ENCODE measurements at places on chromosomes 4 and X.
A peak's percentile ranks its signal among the peaks of the same experiment; 100 is the strongest.

DNA sequence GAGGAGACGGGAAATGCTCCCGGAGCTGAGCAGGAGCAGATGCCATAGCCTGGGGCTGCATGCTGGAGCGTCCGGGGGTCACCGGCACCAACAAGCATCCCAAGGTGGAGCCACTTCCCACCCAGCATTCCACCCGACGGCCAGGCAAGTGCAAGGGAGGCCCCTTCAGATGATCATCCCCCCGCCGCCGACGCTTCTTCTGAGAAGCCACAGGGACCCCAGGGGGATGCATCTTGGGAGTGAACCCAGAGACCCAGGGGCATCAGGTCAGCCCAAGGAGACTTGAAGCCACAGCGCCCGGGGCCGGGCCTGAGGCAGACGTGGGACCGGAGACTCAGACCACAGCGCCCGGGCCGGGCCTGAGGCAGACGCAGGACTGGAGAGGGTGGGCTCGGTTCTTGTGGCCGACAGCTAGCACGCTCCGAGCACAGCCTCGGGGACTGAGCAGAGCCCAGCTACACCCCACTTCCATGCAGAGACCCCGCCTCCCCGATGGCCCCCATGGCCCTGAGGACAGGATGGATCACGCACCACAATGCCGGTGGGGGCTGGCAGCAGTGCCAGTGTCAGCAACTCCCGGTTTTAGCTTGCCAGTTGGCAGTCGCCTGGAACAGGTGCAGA lies 33.0 kb upstream of the CPLX1 start:
- no peak for DNase-seq

DNA sequence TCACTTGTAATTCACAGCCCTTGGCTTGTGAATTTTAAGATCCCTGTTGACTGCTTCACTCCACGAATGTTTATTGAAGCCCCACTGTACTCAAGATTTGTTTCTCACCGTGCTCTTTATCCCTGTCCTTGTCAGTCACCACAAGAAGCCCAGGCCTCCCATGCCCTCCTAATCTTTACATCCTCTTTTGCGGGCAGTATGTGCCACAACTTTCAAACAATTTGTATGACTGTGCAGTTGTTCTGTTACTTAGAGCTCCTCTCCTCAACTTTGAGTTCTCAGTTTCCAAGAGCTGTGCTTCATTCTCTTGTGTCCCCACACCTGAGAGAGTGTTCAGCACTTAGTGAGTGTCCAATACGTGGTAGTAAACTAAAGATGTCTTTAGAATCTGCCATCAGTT lies 467.7 kb downstream of the NKX6-1 start:
- no peak for DNase-seq

GRCh38 chr4:98568941-98569663 lies 89.3 kb downstream of the TSPAN5 start:
- no peak for DNase-seq

DNA sequence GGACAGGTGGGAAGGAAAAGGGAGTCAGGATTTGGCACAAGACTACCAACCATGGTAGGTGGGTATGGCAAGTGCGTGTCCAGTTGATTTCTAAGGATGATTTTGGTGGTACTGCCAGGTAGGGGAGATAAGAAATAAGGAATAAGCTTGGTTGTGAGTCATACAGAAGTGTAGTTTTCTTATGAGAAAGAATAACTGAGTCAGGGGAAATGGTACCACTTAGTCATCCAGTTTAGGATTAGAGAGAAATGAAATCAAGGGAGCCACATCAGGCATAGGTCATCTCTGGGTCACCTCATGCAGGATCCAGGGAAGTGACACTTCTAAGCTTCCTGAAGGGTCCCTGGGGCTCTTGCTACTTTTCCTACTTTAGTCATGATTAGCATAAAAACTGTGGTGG lies 107.1 kb upstream of the C1GALT1C1 start:
- DNase-seq = no peak

- DNase-seq = no peak
These were observed 686.0 kb downstream of the ADGRL3 start for GRCh38 chr4:61886131-61886530.

GRCh38 chr4:147955827-147956558 lies 224.1 kb downstream of the ARHGAP10 start:
- DNase-seq = no peak

DNA sequence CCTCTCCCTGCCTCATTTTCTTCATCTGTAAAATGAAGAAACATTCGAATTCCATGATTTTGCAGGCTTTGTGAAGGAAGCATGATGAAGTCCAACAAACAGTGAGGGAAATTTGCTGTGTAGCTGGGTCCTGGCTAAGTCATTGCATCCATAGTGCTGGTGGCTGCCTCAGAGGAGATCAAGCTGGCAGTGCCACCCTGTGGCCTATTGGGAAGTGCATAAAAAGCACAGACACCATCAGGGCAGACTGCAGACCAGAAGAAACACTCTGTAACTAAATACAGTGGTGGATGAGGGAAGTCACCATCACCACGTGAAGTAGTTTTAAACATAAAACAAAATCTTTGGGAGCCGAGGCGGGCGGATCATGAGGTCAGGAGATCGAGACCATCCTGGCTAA lies 40.7 kb upstream of the DDX3X start:
- no peak for DNase-seq

DNA sequence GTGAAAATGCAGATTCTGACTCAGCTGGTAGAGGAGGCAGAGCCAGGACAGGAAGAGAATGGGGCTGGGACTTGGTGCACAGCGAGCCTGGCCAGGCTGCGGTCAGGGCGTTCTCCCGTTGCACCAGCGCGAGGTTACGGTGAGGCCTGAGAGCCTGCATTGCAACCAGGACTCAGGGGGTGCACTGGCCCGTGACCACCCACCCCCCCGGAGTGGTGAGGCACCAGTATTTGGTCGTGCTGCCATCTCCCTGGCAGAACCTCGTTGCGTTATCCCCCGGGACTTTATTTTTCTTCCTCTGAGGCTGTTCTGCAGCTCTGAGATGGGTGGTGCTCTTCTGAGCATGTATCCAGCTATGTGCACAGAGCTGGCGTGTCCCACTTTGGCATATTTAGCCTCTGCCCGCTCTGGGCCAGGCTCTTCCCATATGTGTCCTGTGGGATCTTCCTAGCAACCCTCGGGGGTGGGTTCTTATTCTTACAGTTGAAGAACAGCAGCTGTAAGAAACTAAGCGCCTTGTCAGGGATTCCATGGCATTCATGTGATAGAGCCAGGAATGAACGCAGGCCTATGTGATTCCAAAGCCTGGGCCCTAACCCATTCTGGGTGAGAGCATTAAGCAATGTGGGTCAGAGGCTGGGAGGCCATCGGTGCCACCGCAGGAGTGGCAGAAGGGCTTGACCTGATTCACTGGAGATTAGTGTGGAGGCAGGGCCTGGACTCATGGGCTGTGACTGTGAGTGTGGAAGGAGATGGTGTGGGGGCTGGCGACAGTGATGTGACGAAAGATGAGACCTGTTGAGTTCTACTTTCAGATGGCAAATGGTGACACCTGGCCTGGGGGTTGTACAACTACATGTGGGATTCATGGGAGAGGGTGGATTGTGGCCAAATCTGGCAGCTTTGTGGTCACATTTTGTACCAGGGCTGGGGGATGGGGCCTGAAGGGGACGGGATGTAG lies 3.1 kb downstream of the TADA2B start:
- no peak for DNase-seq

DNA sequence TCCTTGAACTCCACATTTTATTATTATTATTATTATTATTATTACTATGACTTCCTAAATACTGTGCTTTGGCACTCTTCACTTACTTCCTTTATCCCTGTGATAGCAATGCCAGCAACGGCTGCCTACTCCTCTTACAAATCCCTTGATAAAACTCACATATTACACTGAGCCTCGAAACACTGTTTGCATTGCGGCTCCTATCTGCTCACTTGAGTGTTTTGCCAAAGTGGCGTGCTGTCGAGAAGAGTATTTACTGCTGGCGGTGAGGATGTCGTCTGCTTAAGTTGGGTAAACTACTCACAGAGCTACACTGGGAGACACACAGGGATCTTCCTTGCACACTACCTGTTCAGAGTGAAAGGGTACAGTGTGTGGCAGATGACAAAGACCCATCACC lies 143.4 kb upstream of the VCX3A start:
- no peak for DNase-seq

- DNase-seq = no peak
These were observed 34.2 kb upstream of the ATRX start for GRCh38 chrX:77820091-77820727.

DNA sequence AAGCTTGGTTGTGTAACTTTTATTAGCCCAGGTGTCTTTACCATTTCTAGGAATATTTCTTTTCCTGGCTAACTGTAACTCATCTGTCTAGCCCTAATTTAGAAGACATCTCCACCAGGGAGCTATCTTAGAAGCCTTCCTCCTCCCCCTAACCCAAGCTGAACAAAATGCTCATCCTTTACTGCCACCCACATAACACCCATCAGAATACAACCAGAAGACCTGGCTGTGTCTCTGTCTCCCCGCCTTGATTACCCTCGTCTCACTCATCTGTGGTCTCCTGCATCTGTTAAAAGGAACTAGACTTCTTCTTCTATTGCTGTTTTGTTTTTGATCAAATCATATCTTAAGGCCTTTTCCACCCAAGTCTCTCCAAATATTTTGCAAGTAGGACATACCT lies 4.8 kb upstream of the TMEM154 start:
- no peak for DNase-seq

- no peak for DNase-seq
These were observed 348.5 kb downstream of the INPP4B start for GRCh38 chr4:142497606-142498005.

DNA sequence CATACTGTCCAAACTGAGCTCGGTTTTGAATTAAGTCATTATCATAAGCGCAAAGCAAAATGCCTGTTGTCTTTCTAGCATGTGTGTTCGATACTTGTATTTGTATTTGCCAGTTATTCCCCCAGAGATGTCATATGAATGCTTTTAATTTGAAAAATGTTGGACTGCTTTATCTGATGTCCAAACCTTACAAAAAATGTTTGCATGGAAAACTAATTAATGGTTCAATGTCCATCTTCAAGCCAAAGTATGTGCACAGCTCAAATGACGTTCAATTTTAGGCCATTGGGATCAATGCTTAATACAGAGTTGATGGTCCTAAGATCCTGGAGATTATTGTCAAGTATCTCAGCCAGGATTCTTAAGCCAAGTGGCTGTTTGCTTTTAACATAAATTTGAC lies 17.2 kb upstream of the HPGDS start:
- no peak for DNase-seq

- peak; percentile 73 for DNase-seq
These were observed 20.1 kb downstream of the ADRA2C start for GRCh38 chr4:3786196-3786869.

- no peak for DNase-seq
These were observed 50.0 kb downstream of the CLCN5 start for GRCh38 chrX:49972328-49972860.

DNA sequence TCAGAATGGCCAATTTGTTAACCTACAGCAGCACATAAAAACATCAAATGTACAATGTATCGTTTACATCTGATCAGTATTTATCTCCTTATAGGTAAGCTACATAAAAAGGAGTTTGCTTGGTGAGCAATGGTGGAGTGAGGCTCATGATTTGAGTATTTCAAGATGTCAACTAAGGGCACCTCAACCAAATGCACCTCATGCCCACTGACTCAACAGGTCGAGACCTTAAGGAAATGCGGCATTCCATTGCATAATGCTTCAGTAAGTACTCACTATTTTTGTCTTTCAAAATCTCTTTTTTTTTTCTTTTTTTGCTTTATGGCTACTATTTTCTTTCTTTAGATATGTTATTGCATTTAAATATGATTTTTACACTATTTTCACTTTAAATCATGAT lies 181.0 kb upstream of the TLL1 start:
- DNase-seq = no peak

DNA sequence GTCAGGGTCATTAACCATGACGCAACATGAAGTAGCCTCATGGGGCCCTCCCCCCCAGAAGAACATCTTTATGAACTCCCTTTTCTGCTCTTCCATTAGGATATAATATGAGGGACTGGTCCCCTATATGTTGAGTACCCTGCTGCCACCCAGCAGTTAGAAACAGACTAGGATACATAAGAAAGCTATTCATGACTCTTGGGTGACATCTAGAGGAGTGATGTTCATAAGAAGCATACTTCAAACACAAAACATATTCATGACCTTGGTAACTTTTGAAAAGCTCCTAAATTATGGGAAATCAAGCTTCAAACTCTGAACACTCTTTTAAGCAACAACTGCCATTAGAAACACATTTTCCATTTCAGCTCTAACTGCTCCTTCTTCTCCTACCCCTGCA lies 155.2 kb upstream of the SPIN4 start:
- DNase-seq = no peak
